ENCODE measurements at places on chromosomes 1 and 21.
A peak's percentile ranks its signal among the peaks of the same experiment; 100 is the strongest.

- H3K4me1 ChIP-seq = peaks cover 16% of the 10 kb centered on the region
- no peak overlapping the region for H3K4me3 ChIP-seq
- DNase-seq = no peak
- no peaks in the 10 kb centered on the region for H3K27me3 ChIP-seq
- no peak overlapping the region for H3K27ac ChIP-seq
These were observed 96.8 kb upstream of the C1orf105 start for GRCh38 chr1:172323686-172324085.

DNA sequence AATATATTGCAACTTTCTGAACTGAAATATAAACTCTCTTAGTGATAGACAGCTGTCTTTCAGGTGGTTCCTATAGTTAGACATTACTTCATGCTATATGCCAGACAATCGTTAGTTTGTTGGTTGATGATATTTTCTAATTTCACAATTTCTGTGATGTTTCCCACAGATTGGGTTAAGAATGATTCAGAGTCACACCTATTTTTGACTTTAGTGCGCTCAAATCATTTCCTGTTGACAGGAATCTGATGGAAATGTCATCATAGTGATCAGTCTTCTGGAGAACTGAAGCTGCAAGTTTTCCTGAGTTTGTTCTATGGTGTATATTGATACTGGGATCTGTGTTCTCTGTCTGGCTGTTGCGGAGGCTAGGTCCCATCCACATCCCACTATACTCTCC lies 119.7 kb downstream of the C1orf21 start:
- H3K4me3 ChIP-seq = no peak overlapping the region
- peaks cover 8% of the 10 kb centered on the region for H3K4me1 ChIP-seq
- H3K27ac ChIP-seq = no peak overlapping the region
- H3K36me3 ChIP-seq = no peaks in the 10 kb centered on the region

- H3K4me3 ChIP-seq = no peak overlapping the region
- no peaks in the 10 kb centered on the region for H3K36me3 ChIP-seq
- DNase-seq = no peak
- no peak overlapping the region for H3K27ac ChIP-seq
- H3K4me1 ChIP-seq = no peaks in the 10 kb centered on the region
These were observed 284.6 kb upstream of the DPYD start for GRCh38 chr1:98205291-98206017.

- H3K4me1 ChIP-seq = peaks cover 10% of the 10 kb centered on the region
- peak; percentile 97 for DNase-seq
- H3K27me3 ChIP-seq = no peaks in the 10 kb centered on the region
- H3K4me3 ChIP-seq = peak within 1 kb of the TSS; percentile 68
- H3K27ac ChIP-seq = peak within 1 kb of the TSS; percentile 99
These were observed at the start of gene ERRFI1 for GRCh38 chr1:8026153-8026975. Gene ERRFI1 (minus strand): TSS chr1:8026309. CDS start chr1:8015619, 10,690 bp downstream.

- DNase-seq = no peak
- no peaks in the 10 kb centered on the region for H3K36me3 ChIP-seq
- no peaks in the 10 kb centered on the region for H3K4me1 ChIP-seq
- no peaks in the 10 kb centered on the region for H3K27me3 ChIP-seq
- no peak overlapping the region for H3K4me3 ChIP-seq
- no peak overlapping the region for H3K27ac ChIP-seq
These were observed 716.2 kb downstream of the NCAM2 start for GRCh38 chr21:21714426-21714825.

- no peaks in the 10 kb centered on the region for H3K4me1 ChIP-seq
- DNase-seq = no peak
- H3K27ac ChIP-seq = no peak overlapping the region
These were observed 88.1 kb downstream of the DMRTB1 start for GRCh38 chr1:53547231-53547790.

- H3K4me1 ChIP-seq = peaks cover 7% of the 10 kb centered on the region
- peak overlapping the region; percentile 77 for H3K27ac ChIP-seq
- peak overlapping the region; percentile 55 for H3K4me3 ChIP-seq
These were observed 701 bp upstream of the MUTYH start for GRCh38 chr1:45340816-45341466.

- H3K27ac ChIP-seq = no peak overlapping the region
- no peak for DNase-seq
- H3K4me1 ChIP-seq = no peaks in the 10 kb centered on the region
- H3K36me3 ChIP-seq = no peaks in the 10 kb centered on the region
These were observed 609.1 kb downstream of the PTPRC start for GRCh38 chr1:199247891-199248290.

- H3K36me3 ChIP-seq = no peaks in the 10 kb centered on the region
- H3K27ac ChIP-seq = no peak overlapping the region
- H3K4me1 ChIP-seq = peaks cover 8% of the 10 kb centered on the region
- no peak overlapping the region for H3K4me3 ChIP-seq
These were observed 6.0 kb downstream of the TMEM222 start for GRCh38 chr1:27327964-27328363.

DNA sequence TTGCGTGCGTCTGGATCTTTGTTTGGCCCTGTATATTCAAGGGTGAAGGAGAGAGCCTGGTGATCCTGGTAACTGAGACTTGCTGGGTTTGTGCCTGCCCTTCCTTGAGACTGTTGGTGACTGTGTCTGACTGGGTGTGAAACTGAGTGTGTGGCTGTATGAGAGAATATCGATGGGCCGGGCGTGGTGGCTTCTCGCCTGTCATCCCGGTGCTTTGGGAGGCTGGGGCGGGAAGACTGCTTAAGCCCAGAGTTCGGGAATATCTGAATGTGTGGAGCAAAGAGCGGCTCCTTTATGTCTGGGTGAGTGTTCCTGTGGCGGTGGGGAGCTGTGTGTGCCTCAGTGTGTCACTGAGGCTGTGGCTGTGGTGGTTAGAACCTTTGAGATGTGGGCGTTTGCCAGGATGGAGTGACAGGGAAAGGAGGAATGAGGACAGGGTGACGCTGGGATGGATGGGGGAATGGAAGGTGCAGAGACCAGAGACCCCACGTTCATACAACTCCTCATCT lies 2.7 kb upstream of the MARCKSL1 start:
- no peak for DNase-seq
- no peaks in the 10 kb centered on the region for H3K27me3 ChIP-seq
- no peak overlapping the region for H3K27ac ChIP-seq
- H3K36me3 ChIP-seq = no peaks in the 10 kb centered on the region

GRCh38 chr1:6599141-6599975 lies 3.3 kb downstream of the KLHL21 start:
- H3K36me3 ChIP-seq = no peaks in the 10 kb centered on the region
- no peak for DNase-seq
- H3K4me3 ChIP-seq = peak overlapping the region; percentile 45
- peaks cover 24% of the 10 kb centered on the region for H3K4me1 ChIP-seq
- H3K27me3 ChIP-seq = no peaks in the 10 kb centered on the region

DNA sequence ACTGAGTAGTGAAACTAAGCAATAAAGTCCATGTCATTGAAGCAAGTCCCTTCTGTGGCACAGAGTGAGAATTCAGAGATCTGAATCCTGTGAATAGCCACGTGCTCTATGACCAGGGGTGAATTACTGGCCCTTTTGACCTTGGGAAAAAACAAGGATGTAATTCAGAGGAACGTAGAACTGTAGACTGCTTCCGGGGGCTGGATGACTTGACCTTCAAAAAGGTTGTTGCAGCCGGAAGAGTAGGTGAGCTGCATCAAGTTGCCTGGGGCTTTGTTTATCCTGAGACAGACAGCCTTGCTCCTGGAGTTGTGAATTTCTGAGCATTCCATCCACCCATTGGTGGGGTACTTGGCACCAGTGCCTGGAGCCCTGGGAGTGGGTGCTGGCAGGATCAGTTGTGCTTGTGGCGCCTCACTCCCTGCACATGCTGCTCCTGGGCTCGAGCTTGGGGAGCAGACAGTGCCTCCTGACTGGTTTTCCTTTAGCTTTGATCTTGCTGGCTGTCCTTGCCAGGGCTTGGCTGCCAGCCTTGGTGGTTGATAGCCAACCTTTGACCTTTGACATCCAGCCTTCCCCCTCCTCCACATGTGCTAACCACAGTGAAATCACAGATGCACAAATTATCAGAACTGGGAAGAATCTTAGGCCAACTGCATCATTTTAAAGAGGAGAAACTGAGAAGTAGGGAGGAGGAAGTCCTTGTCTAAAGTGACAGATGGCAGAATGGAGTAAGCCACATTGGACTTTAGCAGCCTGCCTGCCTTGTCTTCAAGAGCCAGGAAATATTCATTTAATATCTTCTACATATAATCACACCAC lies 16.2 kb upstream of the MYOG start:
- no peak for DNase-seq
- no peak overlapping the region for H3K4me3 ChIP-seq
- H3K27me3 ChIP-seq = no peaks in the 10 kb centered on the region
- no peaks in the 10 kb centered on the region for H3K36me3 ChIP-seq

- no peaks in the 10 kb centered on the region for H3K27me3 ChIP-seq
- H3K36me3 ChIP-seq = no peaks in the 10 kb centered on the region
- no peaks in the 10 kb centered on the region for H3K4me1 ChIP-seq
- no peak overlapping the region for H3K4me3 ChIP-seq
- DNase-seq = no peak
- H3K27ac ChIP-seq = no peak overlapping the region
These were observed 149.4 kb upstream of the TIAM1 start for GRCh38 chr21:31493350-31493880.

DNA sequence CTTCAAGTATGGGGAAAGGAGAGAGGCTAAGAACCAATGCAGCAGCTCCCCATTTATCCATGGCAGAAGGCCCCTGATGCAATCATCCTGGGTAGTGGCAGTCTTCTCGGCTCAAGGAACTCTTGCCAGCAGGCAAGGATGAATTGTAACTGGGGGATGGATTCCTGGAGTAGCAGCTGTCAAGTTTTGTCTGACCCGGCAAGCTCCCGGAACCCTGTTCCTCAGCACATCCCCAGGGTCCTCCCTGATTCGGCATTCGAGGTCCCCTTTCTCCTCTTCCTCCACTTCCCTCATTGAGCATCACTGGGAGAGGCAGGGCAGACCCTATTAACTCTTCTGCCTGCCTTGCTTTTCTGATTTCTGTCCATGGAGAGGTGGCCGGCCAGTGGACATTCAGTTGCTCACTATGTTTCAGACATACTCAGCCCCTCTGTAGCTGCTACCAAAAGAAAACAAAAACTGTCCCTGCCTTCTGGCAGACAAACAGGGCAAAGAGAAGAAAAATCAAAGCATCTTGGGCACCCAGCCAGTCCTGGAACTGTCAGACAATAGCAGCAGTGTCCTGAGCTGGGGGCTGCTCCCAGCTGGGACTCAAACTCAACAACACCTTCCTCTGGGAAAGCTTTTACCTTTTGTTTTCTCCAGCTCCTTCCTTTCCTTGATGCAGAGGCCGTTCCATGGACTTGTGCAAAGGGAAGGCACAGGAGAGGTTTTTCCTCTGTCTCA lies 5.6 kb upstream of the PTCH2 start:
- no peaks in the 10 kb centered on the region for H3K27me3 ChIP-seq
- H3K36me3 ChIP-seq = no peaks in the 10 kb centered on the region
- H3K4me3 ChIP-seq = no peak overlapping the region
- H3K4me1 ChIP-seq = peaks cover 22% of the 10 kb centered on the region
- H3K27ac ChIP-seq = peak overlapping the region; percentile 17

DNA sequence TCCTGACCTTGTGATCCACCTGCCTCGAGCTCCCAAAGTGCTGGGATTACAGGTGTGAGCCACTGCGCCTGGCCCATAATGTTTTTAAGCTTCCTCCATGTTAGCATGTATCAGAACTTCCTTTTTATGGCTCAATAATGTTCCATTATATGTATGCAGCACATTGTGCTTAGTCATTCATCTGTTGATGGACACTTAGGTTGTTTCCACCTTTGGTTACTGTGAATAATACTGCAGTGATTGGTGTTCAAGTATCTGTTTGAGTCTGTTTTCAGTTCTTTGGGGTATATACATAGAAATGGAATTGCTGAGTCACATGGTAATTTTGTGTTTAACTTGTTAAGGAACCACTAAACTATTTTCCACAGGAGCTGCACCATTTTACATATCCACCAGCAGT lies 17.7 kb downstream of the CMPK1 start:
- no peaks in the 10 kb centered on the region for H3K4me1 ChIP-seq
- no peaks in the 10 kb centered on the region for H3K36me3 ChIP-seq
- no peak overlapping the region for H3K27ac ChIP-seq
- no peak overlapping the region for H3K4me3 ChIP-seq
- H3K27me3 ChIP-seq = no peaks in the 10 kb centered on the region

- H3K4me3 ChIP-seq = no peak overlapping the region
- DNase-seq = no peak
- no peak overlapping the region for H3K27ac ChIP-seq
- no peaks in the 10 kb centered on the region for H3K36me3 ChIP-seq
These were observed 16.5 kb upstream of the SETDB1 start for GRCh38 chr1:150909585-150910180.

DNA sequence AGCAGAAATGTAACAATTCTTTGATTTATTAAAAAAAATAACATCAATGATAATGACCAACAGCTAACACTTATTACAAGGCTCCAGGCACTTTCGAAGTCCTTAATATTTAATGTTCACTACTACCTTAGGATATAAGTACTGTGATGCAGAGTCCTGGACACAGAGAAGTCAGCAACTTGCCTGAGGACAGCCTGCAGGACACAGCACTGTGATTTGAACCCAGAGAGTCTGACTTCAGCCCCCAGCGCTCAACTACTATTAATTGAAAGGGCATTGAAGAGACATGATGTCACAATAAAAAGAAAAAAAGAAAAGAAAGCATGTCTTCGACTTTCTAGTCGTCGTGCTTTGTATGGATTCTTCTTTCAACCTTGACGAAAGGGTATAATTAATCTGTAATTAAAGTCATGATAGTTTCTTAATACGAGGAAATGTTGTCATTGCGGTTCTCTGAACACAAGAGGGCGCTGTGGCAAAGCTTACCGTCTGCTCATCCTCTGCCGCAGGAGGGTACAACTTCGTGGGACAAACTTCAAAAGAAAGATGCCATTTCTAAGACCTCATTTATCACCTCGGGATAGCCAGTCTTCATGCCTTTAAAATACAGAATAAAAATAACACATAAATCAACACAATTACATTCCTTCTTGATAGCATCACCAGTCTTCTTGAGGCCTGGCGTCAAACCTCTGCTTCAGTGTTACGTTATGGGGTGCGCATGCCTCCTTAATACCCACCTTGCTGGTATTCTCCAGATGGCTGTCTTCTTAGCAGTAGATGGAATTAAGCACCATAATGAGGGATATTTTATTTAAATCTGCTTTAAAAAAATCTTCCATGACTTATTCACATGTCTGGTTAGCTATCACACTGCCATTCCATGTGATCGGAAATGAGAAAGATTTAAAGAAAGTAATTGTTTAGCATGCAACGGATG lies 240.1 kb downstream of the DISC1 start:
- H3K27ac ChIP-seq = no peak overlapping the region
- peak; percentile 47 for DNase-seq
- H3K27me3 ChIP-seq = no peaks in the 10 kb centered on the region
- H3K4me3 ChIP-seq = no peak overlapping the region

- no peaks in the 10 kb centered on the region for H3K4me1 ChIP-seq
- no peak overlapping the region for H3K27ac ChIP-seq
- DNase-seq = no peak
- H3K27me3 ChIP-seq = no peaks in the 10 kb centered on the region
- H3K36me3 ChIP-seq = no peaks in the 10 kb centered on the region
These were observed 117.9 kb downstream of the DMRTB1 start for GRCh38 chr1:53576866-53577760.

DNA sequence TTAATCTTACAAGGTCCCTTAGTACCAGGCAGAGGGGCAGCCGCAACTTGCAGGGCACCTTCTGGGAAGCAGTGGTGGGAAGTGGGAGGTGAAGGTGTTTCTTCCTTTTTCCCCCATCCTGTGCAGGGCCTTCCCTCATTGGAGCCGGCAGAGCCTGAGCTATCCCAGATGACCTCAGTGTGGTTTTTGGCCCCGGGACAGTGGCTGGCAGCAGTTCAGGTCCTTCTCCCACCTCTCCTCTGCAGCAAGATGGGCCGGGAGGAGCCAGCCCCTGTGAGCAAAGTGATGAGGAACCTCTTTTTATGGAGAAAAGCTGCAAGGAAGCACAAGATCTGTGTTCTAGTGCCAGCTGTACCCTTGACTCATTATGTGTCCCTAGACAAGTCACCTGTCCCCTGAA lies 6.8 kb downstream of the PFKFB2 start:
- no peak overlapping the region for H3K4me3 ChIP-seq
- H3K27me3 ChIP-seq = no peaks in the 10 kb centered on the region
- no peak overlapping the region for H3K27ac ChIP-seq
- DNase-seq = no peak
- no peaks in the 10 kb centered on the region for H3K36me3 ChIP-seq

All from ovary (tissue), 10 donors.